Body of pancreas (tissue), 4 donors: ENCODE measurements at places on chromosomes 16 and 17.

GRCh38 chr16:66578651-66579531 is at the start of gene CMTM2:
CMTM2 (plus strand) TSS chr16:66579463; CDS start chr16:66579608, 145 bp downstream.
- no peaks in the 10 kb centered on the region for H3K4me1 ChIP-seq
- no peaks in the 10 kb centered on the region for H3K36me3 ChIP-seq
- no peak for DNase-seq
- no peak within 1 kb of the TSS for H3K27ac ChIP-seq
- H3K4me3 ChIP-seq, result no peak within 1 kb of the TSS
- no peaks in the 10 kb centered on the region for H3K27me3 ChIP-seq

DNA sequence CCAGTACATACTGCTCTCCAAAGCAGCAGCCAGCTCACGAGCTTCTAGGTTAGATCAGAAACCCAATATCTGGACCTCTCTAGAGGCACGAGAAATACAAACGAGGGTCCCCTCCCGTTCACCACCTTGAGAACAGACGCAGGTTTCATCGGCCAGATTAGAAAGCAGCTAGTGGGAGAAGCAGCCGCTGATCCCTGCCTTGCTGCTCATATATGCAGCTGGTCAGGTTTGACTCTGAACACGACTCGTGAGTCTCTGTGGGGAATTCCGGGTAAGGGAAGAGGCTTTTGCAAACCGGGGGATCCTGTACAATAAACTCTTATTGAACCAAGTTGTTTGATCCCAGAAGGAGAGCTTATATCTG is 1.6 kb downstream of the VAT1L start:
- H3K27me3 ChIP-seq, result no peaks in the 10 kb centered on the region
- H3K36me3 ChIP-seq, result no peaks in the 10 kb centered on the region
- H3K4me1 ChIP-seq, result peaks cover 17% of the 10 kb centered on the region

GRCh38 chr17:82077617-82078358 is 12.2 kb upstream of the DUS1L start:
- no peak overlapping the region for H3K4me3 ChIP-seq
- no peaks in the 10 kb centered on the region for H3K27me3 ChIP-seq
- H3K27ac ChIP-seq, result no peak overlapping the region
- H3K4me1 ChIP-seq, result no peaks in the 10 kb centered on the region

DNA sequence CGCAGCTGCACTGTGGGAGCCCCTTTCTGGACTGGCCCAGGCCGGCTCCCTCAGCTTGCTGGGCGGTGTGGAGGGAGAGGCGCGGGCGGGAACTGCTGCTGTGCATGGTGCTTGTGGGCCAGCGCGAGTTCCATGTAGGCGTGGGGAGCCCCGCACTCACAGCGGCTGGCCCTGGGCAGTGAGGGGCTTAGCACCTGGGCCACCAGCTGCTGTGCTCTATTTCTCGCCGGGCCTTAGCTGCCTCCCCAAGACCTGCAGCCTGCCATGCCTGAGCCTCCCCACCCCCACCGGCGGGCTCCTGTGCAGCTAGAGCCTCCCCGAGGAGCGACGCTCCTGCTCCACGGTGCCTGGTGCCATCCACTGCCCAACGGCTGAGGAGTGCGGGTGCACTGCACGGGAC is 1.7 kb downstream of the MTHFSD start:
- H3K36me3 ChIP-seq, result peaks cover 7% of the 10 kb centered on the region
- DNase-seq, result no peak
- H3K4me1 ChIP-seq, result peaks cover 18% of the 10 kb centered on the region
- H3K4me3 ChIP-seq, result no peak overlapping the region

- H3K36me3 ChIP-seq, result no peaks in the 10 kb centered on the region
- no peaks in the 10 kb centered on the region for H3K27me3 ChIP-seq
- DNase-seq, result no peak
- no peak overlapping the region for H3K27ac ChIP-seq
Observed at GRCh38 chr17:55681342-55681700, 41.3 kb downstream of the TMEM100 start.

DNA sequence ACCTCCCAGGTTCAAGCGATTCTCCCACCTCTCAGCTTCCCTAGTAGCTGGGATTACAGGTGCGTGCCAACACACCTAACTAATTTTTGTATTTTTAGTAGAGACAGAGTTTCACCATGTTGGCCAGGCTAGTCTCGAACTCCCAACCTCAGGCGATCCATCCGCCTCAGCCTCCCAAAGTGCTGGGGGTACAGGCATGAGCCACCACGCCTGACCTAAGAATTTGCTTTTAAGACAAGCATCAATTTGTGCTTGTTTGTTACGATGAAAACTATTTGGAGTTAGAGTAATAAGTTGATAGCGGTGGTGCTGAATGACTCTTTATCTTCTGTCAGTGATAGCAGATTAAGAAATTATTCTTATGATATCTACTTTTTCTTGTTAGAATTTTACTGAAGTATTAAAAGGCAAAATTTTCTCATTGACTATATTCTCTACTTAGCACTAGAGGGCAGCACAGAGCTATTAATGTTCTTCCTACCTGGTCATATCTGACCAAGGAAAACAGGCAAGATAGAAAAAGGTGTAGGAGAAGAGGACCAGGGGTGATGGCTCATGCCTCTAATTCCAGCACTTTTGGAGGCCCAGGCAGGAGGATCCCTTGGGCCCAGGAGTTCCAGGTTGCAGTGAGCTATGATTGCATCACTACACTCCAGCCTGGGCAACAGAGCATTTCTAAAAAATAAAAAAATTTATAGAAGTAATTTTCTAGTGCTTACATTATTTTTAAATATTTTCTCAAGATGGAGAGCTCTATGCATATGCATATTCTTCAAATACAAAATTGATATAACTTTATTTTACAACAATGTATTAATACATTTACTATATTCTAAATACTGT is 24.5 kb downstream of the STXBP4 start:
- H3K36me3 ChIP-seq, result no peaks in the 10 kb centered on the region
- no peak for DNase-seq
- H3K4me3 ChIP-seq, result no peak overlapping the region

DNA sequence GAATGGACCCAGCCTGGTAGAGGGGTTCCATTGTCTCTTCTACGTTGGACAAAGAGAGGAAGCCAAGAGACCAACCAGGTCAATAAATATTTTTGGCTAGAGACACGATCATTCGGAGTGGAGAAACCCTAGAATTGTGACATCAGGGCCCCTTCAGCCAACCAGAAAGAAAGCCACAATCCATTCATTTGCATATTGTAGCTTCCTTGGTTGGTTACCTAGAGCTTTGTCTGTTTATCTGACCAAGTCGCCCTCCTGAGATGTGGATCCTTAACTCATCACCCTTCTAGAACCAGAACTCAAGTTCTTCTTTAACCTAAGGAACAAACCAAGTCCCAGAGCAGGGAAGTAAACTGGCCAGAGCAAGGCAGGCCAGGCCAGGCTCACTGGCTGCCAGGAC is at the start of gene CCDC182:
CCDC182 (minus strand) TSS at position 58 of the 400 bp plus-strand sequence; CDS start at position 31, 27 bp downstream.
- no peak within 1 kb of the TSS for H3K27ac ChIP-seq
- no peaks in the 10 kb centered on the region for H3K27me3 ChIP-seq
- H3K36me3 ChIP-seq, result no peaks in the 10 kb centered on the region
- peaks cover 3% of the 10 kb centered on the region for H3K4me1 ChIP-seq

DNA sequence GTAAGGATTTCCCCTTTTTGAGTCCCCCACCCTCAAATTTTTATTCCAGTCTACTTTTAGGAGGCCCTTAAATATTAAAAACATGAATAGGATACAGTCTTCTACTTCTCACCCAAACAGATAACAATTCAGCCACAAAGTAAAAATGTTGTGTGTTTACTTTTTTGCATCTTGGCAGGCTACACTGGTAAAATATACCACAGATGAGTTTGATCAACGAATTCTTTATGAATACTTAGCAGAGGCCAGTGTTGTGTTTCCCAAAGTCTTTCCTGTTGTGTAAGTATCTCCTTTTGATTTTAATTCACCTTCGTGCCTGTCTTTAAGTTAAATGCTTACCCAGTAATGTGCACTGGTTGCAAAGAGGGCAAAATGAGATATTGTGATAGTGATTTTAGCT is 34.4 kb upstream of the RAB11FIP4 start:
- no peak overlapping the region for H3K4me3 ChIP-seq
- H3K27ac ChIP-seq, result no peak overlapping the region
- H3K27me3 ChIP-seq, result no peaks in the 10 kb centered on the region
- no peaks in the 10 kb centered on the region for H3K4me1 ChIP-seq
- no peak for DNase-seq
- H3K36me3 ChIP-seq, result peaks cover 3% of the 10 kb centered on the region

DNA sequence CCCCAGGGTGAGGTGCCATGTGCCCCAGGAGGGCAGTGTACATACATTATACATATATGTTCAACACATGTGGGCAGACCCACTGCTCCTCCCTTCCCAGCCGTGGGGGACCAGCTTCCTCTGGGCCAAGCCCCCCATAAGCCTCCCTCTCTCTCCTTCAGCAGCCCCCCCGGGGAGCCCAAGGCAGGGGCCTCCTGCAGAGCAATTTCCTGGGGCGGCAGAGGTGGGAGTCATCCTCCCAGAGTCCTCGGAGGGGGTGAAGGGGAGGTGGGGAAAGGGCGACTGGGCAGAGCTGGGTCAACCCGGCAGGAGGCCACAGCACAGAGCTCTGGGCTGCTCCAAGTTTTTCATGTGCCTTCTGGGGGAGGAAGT is 235.1 kb downstream of the ZNF423 start:
- no peak overlapping the region for H3K4me3 ChIP-seq
- no peaks in the 10 kb centered on the region for H3K27me3 ChIP-seq
- no peaks in the 10 kb centered on the region for H3K36me3 ChIP-seq
- H3K27ac ChIP-seq, result peak overlapping the region; percentile 29

- no peaks in the 10 kb centered on the region for H3K36me3 ChIP-seq
- DNase-seq, result no peak
- H3K27me3 ChIP-seq, result no peaks in the 10 kb centered on the region
- no peaks in the 10 kb centered on the region for H3K4me1 ChIP-seq
- no peak overlapping the region for H3K27ac ChIP-seq
- H3K4me3 ChIP-seq, result no peak overlapping the region
Observed at GRCh38 chr17:77875881-77876509, 82.5 kb upstream of the TNRC6C start.

- no peak for DNase-seq
- H3K4me1 ChIP-seq, result peaks cover 35% of the 10 kb centered on the region
- no peaks in the 10 kb centered on the region for H3K36me3 ChIP-seq
- H3K4me3 ChIP-seq, result peak overlapping the region; percentile 55
- H3K27me3 ChIP-seq, result no peaks in the 10 kb centered on the region
Observed at GRCh38 chr17:39196808-39197291, 619 bp downstream of the CACNB1 start.

DNA sequence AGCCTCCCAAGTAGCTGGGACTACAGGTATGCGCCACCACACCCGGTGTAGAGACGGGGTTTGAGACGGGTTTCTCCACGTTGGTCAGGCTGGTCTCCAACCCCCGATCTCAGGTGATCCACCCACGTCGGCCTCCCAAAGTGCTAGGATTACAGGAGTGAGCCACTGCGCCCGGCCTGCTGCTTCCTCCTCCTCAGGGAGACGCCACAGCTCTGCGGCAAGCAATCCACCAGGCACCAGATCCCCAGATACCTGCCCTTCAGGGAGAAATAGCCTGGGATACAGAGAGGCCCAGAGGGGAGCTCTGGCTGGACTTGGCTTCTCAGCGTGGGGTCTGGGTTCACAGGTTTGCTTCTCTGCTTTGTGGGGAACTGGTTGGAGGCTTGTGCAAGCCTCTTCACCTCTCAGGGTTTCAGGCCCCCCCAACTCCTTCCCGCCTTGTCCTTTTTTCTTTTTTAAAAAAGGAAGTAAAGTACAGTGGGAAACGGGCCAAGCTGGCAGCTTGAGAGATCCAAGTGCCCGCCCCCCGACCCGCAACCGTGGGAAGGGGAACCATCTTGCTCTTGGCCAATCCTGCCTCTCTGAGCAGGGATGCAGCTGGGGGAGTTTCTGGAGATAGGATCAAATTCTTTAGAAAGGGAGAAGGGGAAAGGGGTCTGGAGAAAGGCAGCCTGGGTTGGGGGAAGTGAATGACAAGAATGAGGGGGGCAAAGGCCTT is 2.6 kb upstream of the SPHK1 start:
- DNase-seq, result peak; percentile 56
- no peak overlapping the region for H3K4me3 ChIP-seq
- peak overlapping the region; percentile 93 for H3K27ac ChIP-seq
- H3K36me3 ChIP-seq, result no peaks in the 10 kb centered on the region

GRCh38 chr17:36877771-36878170 is 59.5 kb upstream of the LHX1 start:
- no peak overlapping the region for H3K4me3 ChIP-seq
- H3K4me1 ChIP-seq, result no peaks in the 10 kb centered on the region
- H3K27me3 ChIP-seq, result no peaks in the 10 kb centered on the region
- no peak for DNase-seq
- no peaks in the 10 kb centered on the region for H3K36me3 ChIP-seq

GRCh38 chr17:7354262-7354843 is 603 bp upstream of the TMEM95 start:
- H3K36me3 ChIP-seq, result no peaks in the 10 kb centered on the region
- no peak for DNase-seq
- H3K27me3 ChIP-seq, result no peaks in the 10 kb centered on the region

GRCh38 chr17:67386965-67387551 is 10.0 kb downstream of the PITPNC1 start:
- H3K4me3 ChIP-seq, result no peak overlapping the region
- peaks cover 26% of the 10 kb centered on the region for H3K4me1 ChIP-seq
- no peak overlapping the region for H3K27ac ChIP-seq
- H3K36me3 ChIP-seq, result no peaks in the 10 kb centered on the region

DNA sequence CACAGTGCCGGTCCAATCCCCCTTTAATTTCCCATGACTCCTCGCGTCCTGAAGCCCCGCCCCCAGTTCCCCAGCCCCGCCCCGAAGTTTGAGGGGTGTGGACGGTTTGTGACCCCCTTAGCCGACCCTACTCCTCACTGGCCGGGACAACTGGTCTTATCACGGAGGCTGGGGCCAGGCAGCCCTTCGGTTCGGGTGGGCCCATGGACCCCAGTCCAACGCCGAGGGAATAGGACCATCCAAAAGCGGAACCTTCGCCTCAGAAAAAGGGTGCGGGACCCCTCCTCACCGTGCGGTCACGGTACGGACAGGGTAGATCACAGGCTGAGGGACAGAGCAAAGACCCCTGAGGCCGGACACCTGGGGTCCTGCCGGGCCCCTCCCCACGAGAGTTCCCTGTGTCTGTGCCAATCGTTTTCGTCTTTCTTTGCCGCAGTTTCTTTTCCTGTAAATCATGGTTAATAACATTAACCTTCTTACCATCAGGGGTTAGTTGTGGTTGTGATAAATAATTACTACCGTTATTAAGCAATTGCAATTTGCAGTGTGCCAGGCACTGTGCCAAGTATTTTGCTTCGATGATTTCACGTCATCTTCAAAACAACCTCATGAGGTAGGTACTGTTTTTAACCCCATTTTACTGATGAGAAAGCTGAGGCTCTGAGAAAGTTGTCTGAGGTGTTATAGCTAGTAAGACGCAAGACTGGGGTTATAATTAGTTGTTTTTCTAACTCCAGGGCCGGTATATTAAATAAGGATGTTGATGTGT is 543 bp downstream of the TMUB2 start:
- H3K36me3 ChIP-seq, result no peaks in the 10 kb centered on the region
- peaks cover 35% of the 10 kb centered on the region for H3K4me1 ChIP-seq
- H3K4me3 ChIP-seq, result peak overlapping the region; percentile 55
- no peaks in the 10 kb centered on the region for H3K27me3 ChIP-seq

GRCh38 chr16:71360378-71360777 is 1.9 kb downstream of the CALB2 start:
- peak; percentile 21 for DNase-seq
- no peak overlapping the region for H3K4me3 ChIP-seq
- no peaks in the 10 kb centered on the region for H3K27me3 ChIP-seq
